ENCODE measurements at places on chromosomes 7 and 10.

- DNase-seq, result no peak
These were observed 3.5 kb downstream of the SH2D4B start for GRCh38 chr10:80540981-80541750.

DNA sequence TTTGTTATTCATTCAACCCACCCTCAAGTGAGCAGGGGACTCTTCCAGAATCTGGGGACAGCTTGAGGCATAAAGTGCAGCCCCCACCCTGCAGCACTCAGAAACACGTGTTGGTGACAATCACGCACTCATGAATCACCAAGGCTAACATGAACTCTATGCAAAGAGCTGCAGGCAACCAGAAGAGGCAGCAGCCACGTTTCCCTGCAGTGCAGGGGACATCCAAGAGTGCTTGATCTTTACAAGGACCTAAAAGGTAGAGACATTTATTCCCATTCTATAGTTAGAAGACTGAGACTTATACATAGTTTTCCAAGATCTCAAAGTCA lies 135.2 kb upstream of the GDF10 start:
- DNase-seq, result no peak

GRCh38 chr10:13865758-13866491 lies 279.2 kb downstream of the PRPF18 start:
- no peak for DNase-seq

GRCh38 chr7:40760293-40760964 lies 625.6 kb downstream of the SUGCT start:
- DNase-seq, result no peak

DNA sequence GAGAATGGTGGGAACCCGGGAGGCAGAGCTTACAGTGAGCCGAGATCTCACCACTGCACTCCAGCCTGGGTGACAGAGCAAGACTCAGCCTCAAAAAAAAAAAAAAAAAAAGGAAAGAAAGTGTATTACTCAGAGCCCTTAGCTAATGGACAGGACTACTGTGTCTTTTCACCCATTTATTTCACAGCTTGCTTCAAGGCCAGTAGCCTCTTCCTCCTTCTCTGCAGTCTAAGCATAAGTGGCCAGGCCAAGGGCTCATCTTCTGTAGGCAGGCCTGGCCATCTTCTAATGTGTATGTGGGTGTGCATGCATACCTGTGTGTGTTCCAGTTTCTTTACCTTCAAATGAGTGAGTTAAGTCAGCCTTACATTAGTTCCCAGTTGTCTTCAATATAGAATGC lies 94.8 kb upstream of the GDF10 start:
- no peak for DNase-seq

DNA sequence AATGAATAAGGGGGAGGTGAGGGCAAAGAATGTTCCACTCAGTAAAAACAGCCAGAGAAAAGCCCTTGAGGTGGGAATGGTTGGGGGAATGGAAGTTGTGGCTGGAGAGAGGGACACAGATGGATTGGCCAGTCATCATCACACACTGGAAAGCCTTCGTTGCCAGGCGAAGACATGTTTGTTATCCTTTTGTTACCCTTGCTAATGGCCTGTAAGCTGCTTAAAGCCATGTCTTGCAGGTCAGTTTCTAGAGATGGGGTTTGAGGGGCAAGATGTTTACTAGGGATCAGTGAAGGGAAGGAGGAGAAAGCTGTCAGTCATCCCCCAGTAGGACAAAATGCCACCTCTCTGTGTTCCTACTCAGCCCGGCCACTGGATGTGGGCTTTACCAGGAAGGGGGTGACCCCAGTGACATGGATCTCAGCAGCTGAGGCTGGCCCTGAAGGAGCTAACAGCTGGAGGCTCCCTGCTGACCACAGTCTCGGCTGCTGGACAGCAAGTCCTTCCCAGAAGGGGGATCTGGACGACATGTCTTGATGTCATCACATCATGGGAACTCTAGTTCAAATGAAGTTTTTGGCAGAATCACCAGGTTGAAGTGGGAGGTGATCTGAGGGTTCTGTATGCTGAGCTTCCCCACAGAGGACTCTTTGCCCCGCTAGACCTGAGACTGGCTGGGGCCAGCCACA lies 66.2 kb downstream of the TBXAS1 start:
- DNase-seq, result no peak

Data from right forelimb (tissue), 1 donor.